ENCODE measurements at places on chromosomes 3 and 15.

DNA sequence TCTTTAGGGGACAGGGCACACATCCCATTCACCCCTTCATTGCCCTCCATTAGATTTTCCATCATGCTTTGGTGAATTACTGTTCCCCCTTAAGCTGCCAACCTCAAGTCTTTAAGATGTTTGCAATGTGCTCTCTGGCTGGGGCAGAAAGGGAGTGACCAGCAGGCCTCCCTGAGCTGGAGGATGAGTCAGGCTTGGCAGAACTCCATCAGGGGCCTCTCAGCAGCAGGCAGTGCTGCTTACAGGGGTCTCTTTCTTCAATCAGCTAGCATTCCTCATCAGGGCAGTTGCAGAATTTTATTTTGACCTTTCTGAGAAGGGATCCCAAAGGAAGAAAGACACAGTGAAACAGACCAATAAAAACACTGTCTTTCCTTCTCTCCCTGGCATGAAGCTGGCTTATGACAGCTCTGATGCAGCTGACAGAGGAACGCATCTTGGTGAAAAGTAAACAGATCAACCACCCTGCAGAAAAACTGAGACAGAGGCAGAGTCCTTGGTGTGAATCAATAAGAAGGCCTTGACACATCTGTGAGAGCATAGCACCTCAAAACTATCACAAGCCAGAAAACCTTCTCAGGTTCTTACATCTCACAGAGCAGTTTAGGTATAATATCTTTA, 88.7 kb upstream of the MRPL3 start:
- DNase-seq, result peak; percentile 28

GRCh38 chr3:128598884-128599664, 51.5 kb downstream of the RPN1 start:
- no peak for DNase-seq

- DNase-seq, result peak; percentile 35
Measured at GRCh38 chr15:32717426-32718226, at the start of gene GREM1. GREM1 (plus strand) TSS chr15:32718004; CDS start chr15:32730691, 12,687 bp downstream.

- no peak for DNase-seq
Measured at GRCh38 chr15:74418575-74419338, 15.0 kb downstream of the SEMA7A start.

GRCh38 chr3:145015253-145015652, 1043.6 kb downstream of the DIPK2A start:
- no peak for DNase-seq

DNA sequence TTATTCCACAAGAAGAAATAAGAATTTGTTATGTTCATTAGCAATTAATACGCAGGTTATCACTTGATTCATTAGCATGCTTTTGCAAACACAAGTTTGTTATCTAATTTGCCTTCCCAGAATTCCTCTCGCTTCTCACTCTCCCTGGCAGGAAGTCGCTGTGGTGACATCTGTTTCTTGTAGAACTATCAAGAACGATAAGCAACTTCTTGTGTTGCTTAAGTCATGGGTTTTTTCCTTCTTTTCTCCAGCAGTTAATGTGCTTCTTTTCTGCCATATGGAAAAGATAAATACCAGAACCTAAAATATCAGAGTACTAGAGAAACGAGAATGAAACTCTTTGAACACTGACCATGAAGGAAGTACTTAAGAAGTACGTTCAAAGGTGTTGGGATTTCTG, 99.8 kb upstream of the CHMP2B start:
- DNase-seq, result no peak

- no peak for DNase-seq
Measured at GRCh38 chr3:182967218-182968204, 12.8 kb downstream of the DCUN1D1 start.

GRCh38 chr15:24772686-24773373, 97.3 kb downstream of the NPAP1 start:
- no peak for DNase-seq
